T-helper 9 cell (primary cell): ENCODE measurements at places on chromosomes 4 and X.
A peak's percentile ranks its signal among the peaks of the same experiment; 100 is the strongest.

- no peak for DNase-seq
These were observed 113.1 kb upstream of the NEIL3 start for GRCh38 chr4:177196615-177197014.

DNA sequence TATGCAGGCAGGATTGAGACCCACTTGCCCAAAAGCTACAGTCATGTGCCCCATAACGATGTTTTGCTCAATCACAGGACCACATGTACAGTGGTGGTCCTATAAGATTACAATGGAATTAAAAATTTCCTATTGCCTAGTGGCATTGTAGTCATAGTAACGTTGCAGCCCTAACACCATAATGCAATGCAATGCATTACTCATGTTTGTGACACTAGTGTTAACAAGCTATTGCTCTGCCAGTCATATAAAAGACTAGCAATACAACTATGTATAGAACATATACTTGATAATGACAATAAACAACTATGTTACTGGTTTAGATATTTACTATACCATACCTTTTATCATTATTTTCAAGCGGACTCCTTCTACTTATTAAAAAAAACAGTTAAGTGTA, 50.6 kb downstream of the VGLL1 start:
- no peak for DNase-seq

DNA sequence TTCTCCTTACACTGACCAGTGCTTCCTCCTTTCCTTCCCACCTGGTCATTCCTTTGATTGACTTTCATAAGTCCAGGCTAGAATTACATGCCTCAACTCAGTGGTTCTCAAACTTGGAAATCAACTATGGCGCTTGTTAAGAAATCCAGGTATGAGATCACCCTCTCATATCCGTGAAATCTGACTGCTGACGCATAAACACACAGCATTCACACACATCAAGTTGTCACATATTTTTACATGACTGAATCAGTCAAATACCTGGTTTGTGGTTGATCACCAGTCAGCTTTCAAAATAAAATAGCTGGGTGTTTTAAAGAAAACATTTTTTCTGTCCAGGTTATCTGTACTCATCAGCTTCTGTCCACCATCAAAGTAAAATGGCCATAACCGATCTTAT, 433.5 kb downstream of the AFF2 start:
- DNase-seq, result no peak

DNA sequence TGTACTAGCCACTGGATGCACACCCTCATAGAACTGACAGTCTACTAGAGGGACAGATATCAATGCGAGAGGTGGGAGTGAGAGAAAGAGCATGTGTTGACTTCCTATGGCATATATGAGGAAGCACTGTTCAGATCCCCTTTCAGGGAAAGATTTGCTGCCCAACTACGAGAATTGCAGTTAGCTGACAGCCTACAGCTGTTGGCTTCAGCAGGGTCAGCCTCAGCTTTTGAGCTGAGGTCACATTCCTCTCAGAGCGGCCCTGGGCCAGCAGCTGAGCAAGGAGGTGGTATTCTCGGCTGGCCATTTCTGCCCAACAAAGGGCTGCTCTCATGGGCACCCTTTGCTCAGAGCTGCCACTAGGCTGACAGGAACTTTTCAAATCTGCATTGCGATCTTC, 580.2 kb downstream of the MID1IP1 start:
- no peak for DNase-seq

DNA sequence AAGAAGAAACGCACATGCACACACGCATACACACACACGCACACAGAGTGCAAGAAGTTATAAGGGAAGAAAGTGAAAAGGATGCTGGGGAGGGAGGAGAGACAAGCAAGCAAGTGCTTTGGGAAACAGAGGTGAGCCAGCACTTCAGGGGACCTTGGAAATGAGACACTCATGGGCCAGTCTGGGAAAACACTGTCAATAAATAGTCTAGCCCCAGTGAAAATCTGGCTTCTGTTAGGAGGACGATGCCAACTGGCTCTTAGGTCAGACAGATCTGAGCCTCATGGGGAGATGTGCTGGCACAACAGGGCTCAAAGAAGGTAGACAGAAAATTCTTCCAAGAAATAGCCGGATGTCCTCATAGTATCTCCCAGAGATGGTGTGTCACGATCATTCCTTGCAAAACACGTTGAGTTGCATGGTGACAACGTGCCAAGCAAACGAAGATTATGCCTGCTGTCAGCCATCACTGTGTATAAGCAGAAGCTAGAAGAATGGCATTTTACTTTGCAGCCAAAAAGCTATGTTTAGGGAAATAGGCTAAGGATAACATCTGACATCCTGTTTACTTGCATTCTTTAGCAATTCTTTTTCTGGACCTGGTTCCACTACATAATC, 557 bp upstream of the ARHGEF6 start:
- DNase-seq, result no peak

- DNase-seq, result peak; percentile 48
These were observed 7.8 kb upstream of the AKAP14 start for GRCh38 chrX:119887721-119888425.

DNA sequence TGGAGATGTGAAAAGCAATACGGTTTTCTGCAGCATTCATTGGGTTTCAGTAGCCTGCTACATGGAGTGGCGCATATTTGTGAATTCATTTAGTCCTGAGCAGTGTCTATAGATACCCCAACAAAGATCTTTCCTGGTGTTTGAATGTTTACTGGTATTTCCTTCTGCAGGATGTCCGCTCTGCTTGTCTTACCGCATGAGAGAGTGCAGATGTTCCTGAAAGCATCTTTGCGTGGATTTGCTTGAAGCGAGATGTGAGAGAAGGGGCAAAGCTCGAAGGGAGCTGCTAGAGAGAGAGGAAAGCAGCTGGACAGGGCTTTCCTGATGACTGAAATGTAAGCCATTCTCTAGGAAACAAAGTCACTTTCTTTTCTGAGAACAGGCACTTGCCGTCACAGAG, 40.9 kb upstream of the GYPA start:
- no peak for DNase-seq

- no peak for DNase-seq
These were observed 21.4 kb upstream of the SLC10A6 start for GRCh38 chr4:86870442-86871069.

DNA sequence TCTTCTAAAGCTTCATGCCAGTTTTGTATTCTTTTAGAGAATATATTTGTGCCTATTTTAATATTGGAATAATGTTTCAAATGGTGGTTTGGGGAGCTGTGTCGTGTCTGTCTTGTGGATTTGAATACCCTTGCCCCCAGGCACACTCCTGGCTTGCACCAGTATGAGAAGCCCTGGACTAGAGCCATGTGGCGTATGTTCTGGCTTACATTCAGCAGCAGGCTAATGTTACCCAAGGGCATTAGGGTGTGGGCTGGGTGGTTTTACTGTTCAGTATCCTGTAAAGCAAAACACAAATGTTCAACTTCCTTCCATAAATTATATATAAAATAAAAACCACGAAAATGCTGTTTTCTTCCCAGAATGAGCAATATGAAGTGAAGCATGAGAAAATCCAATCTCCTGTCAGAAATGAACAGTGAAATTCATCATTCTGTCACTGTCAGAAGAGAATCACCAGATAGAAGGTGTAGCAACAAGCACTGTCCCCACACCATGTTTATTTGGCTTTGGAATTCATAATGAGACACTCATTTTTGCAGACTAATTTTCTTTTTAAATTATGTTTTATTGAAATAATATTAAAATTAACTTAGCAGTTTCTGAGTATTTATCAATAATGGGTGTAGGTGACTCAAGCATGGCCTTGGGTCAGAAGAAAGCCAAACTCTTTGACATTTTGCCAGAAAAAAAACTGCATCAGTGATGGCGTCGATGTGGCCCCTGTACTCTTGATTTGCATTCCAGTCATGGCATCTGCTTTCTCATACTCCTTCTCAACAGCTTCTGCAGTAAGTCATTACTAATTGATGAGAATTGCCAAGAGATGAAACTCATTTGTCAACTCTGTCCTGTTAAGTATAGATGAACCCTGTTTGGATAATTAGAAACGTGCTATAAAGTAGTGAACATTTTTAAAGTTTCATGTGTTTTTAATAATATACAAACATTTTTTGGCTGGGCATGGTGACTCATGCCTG, 43.8 kb downstream of the WWC2 start:
- no peak for DNase-seq

DNA sequence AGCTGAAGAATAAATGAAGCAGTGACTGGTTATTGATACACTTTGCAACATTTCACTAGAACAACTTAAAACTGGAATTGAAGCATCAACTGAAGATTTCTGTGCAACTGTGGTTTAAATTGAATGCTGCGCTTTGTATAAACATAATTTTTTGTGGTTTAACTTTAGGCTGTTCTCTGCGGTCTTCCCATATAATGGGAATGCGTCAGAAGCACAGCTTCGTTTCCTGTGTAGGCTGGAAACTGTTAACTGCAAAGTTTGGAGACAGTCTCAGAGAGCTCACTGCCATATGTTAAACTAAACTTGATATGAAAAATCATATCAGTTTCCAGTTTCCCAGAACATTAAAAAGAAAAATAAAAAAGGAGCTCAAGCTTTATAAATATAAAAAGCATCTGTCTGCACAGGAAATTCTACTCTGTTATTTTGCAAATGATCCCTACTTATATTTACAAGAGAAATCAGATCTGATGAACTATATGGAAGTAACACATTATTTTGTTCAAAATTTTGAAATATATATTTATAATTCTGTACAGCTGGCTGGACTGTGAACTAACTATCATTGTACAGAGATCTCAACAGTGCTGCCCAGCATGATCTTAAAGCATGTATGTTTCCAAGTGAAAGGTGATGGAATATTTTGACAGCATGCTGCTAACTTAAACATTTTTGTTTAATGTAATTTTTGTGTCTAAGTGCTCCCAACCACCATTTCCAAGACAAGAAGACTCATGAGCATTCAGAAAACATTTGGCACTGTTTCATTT, 139.9 kb downstream of the NDST3 start:
- no peak for DNase-seq

GRCh38 chr4:179762840-179763239, 2320.6 kb upstream of the AGA start:
- DNase-seq, result no peak

- no peak for DNase-seq
These were observed 335.5 kb downstream of the ARHGAP10 start for GRCh38 chr4:148067301-148067916.

DNA sequence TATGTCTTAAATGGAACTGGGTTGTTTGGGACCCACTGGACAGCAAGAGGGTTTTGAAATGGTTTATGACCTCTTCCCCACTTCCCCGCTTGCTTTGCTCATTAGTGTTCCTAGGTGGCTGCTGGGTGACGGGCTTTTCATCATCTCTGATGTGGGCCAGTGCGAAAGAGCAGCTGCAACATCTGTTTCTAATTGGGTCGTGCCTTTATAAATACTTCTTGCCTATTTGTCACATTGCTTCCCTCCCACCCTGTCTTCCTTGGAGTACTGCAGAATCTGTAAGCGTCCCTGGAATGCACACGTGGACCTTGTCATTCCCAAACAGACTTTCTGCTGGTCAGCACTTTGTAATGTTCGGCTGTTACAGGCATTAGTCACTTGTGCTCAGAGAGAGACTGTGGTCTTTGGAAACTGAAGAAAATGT, 35.2 kb downstream of the SEPTIN11 start:
- DNase-seq, result no peak

- DNase-seq, result no peak
These were observed 85.5 kb upstream of the IQCM start for GRCh38 chr4:149901128-149901527.

- no peak for DNase-seq
These were observed 38.6 kb downstream of the FHDC1 start for GRCh38 chr4:152974468-152975379.

GRCh38 chr4:29046781-29047180, 1673.4 kb upstream of the PCDH7 start:
- no peak for DNase-seq

DNA sequence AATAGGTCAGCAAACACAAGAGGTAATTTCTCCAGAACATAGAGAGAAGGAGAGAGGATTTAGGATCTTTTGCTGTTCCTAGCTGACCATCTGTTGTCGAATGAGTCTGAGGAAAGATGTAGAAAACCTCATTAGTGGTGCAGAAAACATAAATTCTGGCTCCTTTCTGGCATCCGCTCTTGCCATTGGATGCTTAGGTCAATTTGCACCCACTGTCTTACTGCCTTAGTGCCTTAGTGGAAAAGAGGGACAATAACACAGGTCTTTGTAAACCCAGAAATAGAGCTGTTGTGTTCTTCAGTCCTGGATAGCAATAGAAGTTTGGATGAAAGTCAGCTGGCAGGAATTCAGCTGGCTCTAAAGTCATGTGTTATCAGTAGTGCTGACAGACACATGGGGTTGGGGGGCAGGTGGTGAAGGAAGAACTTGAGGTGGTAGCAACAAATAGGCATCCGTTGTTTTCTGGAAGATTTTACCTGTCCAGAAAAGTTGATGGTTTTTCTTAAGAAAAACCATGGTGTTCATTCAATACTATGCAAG, 78.2 kb downstream of the GLRA2 start:
- no peak for DNase-seq

DNA sequence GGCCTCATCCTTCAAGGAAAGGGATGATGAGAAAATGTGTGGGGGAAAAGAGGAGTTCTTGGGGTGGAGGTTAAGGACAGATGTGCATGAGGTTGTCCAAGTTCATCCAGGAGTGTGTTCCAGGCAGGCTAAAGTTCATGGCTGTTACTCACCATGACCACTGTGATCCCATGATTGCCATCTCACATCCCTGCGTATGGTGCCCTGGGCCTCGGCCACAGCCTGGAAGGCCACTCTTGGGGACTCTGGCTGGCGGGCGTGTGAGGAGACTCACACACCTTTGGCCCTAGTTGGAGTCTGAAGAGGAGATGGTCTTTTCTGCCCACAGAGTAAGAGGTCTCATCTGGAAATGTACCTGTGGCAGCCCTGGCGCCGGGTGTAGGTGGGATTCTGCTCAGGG, 7.4 kb upstream of the LOC101059915 start:
- no peak for DNase-seq

- no peak for DNase-seq
These were observed 219.9 kb downstream of the SHOX start for GRCh38 chrX:850471-850916.

GRCh38 chrX:103002576-103002975, 61.4 kb downstream of the BEX1 start:
- no peak for DNase-seq

GRCh38 chr4:86272669-86273068, 87.2 kb downstream of the MAPK10 start:
- DNase-seq, result no peak

DNA sequence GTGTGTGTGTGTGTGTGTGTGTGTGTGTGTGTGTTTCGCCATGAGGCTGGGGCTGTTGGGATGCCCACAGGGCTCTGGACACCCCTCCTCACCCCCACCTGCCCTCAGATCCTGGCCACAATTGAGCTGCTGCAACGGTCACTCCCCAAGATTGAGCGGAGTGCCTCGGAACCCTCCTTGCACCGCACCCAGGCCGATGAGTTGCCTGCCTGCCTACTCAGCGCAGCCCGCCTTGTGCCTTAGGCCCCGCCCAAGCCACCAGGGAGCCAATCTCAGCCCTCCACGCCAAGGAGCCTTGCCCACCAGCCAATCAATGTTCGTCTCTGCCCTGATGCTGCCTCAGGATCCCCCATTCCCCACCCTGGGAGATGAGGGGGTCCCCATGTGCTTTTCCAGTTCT, 10.2 kb downstream of the ARAF start:
- no peak for DNase-seq
